ENCODE measurements at places on chromosomes 3 and 15.

- DNase-seq: no peak
These were observed 9.6 kb downstream of the PLA2G4F start for GRCh38 chr15:42146551-42147430.

GRCh38 chr15:40438712-40439111 lies 2.0 kb upstream of the BAHD1 start:
- no peak for DNase-seq

DNA sequence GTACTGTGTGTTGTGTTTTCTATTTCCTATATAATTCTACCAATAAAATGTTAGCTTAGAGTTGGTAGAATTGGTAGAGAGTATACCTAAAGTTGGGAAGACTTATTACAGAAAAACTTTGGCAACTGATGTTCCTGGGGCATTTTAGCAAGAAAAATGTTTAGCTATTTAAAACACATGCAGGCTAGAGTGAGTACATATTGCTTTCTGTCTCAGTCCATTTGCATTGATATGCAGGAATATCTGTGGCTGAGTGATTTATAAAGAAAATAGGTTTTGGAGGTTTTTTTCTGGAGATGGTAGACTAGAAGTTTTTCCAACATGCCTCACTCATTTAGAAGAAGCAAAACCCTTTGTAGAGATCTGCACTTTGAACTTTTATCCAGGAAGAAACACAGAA lies 30.4 kb upstream of the OR5K1 start:
- no peak for DNase-seq

GRCh38 chr15:63338170-63338569 lies 43.5 kb downstream of the CA12 start:
- DNase-seq: no peak

DNA sequence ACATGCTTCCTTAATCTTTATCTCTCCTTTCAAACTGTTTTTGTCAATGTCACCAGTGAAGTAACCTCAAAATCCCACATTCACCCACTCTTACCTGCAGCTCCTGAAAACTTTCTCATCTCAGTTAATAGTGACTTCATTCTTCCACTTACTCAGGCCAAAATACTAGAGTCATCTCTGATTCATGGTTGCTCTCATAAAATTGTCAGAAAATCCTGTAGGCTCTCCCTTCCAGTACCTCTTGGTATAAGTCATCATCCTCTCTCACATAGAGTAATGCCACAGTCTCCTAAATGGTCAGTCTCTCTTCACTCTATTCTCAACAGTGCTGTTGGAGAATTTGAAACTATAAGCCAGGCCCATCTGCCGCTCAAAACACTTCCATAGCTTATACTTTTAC lies 34.9 kb upstream of the POU1F1 start:
- no peak for DNase-seq

GRCh38 chr3:128081226-128081625 lies 29.0 kb downstream of the SEC61A1 start:
- no peak for DNase-seq
